ENCODE measurements at places on chromosomes 1 and 21.

- DNase-seq = no peak
These were observed 62.4 kb downstream of the PTPRC start for GRCh38 chr1:198701250-198701649.

DNA sequence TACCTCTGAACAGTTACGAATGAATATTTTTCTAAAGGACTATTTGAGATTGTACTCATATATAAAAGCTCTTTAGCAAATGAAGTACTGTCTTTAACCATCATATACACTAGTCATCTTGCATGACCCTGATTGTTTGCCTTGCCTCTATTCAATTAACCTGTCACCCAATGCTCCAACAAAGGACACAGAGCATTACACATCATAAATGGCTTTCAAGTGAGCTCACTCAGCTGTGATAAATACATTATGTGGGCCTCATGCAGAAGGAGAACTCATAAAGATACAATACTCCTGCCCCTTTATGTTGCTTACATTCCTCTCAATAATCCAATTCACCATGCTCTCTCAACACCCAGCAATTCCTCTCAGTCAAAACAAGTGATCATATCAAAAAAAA, 993.0 kb upstream of the PRMT6 start:
- peak; percentile 86 for DNase-seq

- DNase-seq = no peak
These were observed 4.3 kb downstream of the INTS7 start for GRCh38 chr1:212030936-212031528.

- DNase-seq = no peak
These were observed 36.5 kb downstream of the RNASEL start for GRCh38 chr1:182552527-182552926.

GRCh38 chr21:43189936-43190335, 21.1 kb downstream of the CRYAA start:
- no peak for DNase-seq

DNA sequence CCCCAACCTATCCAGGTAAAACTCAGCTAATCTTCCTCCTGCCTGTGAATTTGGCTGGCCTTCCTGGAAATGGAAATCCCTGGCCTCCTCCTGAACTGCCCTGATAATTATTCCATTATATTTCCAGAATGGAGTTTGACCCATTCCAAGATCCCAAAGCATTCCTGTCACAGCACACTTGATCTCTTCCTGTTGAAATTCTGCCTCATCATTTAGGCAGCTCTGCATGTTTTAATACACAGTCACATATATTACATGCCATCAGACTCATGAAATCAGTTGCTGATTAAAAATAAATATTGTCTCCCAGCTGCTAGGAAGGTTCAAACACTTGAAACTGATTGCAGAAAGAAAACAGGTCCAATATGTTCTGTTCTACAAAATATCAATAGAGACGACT, 148.2 kb upstream of the PALMD start:
- no peak for DNase-seq

- no peak for DNase-seq
These were observed 9.1 kb downstream of the LAMC2 start for GRCh38 chr1:183195142-183195574.

DNA sequence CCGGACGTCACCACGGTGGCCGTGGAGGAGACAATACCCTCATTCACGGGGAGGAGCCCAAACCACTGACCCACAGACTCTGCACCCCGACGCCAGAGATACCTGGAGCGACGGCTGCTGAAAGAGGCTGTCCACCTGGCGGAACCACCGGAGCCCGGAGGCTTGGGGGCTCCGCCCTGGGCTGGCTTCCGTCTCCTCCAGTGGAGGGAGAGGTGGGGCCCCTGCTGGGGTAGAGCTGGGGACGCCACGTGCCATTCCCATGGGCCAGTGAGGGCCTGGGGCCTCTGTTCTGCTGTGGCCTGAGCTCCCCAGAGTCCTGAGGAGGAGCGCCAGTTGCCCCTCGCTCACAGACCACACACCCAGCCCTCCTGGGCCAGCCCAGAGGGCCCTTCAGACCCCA, 7.0 kb downstream of the TNFRSF14 start:
- no peak for DNase-seq

DNA sequence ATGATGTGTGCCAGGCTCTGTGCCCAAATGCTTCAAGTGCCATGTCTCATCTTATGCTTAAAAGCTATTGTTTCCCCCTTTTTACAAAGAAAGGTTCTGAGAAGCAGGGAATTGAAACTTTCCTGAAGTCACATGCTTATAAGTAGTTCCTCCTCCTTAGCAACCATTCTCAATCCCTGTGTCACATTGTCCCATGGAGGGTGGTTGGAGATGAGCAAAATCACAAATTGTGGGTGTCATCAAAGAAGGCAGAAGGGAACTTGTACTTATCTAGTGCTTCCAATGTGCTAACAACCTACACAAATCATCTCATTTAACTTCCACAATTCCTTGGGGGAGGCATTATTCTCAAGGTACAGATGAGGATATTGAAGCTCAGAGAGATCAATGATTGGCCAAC, 10.1 kb upstream of the ERICH3 start:
- DNase-seq = no peak

DNA sequence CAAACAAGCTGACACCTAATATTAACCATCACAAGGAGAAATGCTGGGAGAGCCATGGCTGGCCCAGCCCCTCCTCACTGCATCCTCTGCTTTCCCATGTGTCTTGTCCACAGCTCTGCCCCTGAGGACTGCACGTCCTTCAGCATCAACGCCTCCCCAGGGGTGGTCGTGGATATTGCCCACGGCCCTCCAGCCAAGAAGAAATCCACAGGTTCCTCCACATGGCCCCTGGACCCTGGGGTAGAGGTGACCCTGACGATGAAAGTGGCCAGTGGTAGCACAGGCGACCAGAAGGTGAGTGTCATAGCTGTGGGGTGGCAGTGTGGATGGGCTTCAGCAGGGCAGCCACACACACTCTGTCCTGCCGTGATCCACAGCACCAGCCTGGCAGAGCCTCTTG, 22.9 kb downstream of the PADI4 start:
- no peak for DNase-seq

Data from NCI-H748 treated with DMSO at 0.1 percent for 48 hours (cell line).